CD4-positive, alpha-beta T cell treated with Interleukin-4 for 4 hours (primary cell): ENCODE measurements at places on chromosomes 11 and 22.

DNA sequence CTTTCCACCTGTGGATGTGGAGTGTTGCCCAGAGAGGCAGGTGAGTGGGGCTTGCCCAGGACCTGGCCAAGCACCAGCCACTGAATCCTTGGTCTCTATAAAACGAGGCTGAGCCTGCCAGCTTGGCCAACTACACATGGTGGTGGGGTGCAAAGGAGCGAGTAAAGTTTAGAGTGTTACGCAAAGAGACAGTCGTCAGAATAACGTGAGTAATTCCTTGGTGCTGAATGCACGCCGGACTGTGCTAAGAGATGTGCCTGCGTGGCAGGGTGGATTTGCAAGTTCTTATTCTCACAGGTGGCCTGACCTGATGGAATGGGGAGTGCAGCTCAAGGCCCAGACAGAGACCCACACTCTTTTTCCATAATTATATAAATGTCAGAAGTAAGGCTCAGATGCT, 88.6 kb upstream of the B3GAT1 start:
- no peak for DNase-seq

- DNase-seq: no peak
These were observed 22.9 kb downstream of the TUB start for GRCh38 chr11:8103909-8104308.

DNA sequence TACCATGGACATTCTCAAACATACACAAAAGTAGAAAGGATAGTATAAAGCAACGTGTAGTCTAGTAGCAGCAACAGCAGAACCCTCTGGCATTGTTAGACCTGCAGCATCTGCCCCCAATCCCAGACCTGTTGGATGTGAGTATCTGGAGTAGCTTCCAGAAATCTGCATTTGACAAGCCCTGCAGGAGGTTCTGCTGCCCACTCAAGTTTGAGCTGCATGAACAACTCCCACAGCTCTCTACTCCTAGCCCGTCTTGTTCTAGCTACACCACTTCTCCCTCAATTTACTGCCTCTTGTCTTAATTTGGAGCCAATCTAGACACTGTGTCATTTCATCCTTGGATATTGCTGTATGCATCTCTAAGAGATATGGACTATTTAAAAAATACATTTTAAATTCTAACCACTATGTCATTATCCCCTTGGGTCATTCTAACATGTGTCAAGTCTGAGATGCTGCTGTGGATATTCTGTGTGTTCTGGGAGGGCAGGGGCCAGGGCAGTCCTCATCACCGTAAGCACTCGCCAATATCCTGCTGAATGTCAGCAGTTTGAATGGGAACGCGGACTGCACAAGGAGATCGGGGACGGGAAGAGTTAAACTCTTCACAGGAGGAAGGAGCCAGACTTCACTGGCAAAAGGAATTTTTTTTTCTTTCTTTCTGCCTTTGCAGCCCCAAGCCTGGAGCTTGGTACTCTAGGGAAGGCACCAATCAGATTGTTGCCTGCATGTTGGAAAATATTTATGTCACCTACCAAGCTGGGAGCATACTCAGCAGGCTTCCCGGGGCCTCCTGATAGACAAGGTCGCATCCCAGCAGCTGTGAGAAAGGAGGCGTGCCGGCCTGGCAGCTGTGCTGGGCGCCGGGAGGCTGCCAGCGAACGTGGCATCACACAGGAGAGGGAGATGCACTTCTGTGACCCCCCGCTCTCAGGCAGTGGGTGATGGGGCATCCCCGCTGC, 429.0 kb downstream of the MIAT start:
- no peak for DNase-seq

DNA sequence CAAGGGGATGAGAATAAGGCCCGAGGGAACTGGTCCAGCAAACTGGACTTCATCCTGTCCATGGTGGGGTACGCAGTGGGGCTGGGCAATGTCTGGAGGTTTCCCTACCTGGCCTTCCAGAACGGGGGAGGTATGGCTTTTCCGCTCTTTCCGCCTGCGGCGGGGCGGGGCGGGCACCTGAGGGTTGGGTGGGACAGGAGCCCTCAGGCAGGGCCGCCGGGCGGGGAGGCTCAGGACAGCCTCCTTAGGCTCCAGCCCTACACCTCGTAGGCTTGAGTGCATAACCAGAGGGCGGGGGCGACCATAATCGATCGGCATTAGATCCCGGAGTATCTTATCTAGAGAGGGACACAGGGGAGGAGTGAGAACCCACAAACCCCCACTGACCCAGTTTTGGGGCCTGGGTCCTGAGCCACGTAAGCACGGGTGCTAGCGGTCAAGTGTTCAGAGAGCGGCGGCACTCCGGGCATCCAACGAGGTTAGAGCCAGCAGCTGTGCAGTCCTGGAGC, 4.9 kb downstream of the SLC6A5 start:
- no peak for DNase-seq

DNA sequence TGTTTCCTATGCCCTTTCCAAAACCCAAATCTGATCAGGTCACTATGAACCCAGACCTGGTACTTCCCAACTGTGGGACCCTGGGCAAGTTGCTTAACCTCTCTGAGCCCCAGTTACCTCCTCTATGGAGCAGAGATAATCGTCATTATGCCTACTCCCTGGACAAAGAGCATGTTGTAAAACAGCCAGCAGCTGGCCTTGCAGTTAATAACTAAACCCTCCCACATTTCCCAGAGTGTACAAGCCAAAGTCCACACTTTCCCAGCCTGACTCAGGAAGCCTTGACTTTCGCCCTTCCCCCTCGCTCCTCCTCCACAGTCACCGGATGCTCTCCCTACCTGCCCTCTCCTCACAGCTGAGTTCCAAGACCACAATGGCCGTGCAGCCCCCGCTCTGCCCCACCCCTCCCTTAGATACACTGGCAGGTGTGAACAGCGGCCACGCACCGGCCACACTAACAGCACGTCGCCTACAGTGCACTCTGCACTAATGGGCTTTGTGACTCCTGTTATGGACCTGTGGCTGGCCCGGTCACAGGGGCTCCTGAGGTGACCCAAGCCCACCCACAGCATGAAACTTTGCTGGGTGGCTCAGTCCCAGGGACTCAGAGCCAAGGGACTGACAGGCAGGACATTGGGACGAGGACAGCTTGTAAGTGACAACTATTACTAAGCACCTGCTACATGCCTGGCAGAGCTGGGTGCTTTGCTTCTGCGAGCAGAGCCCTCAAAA, 15.6 kb upstream of the MFNG start:
- DNase-seq: no peak

DNA sequence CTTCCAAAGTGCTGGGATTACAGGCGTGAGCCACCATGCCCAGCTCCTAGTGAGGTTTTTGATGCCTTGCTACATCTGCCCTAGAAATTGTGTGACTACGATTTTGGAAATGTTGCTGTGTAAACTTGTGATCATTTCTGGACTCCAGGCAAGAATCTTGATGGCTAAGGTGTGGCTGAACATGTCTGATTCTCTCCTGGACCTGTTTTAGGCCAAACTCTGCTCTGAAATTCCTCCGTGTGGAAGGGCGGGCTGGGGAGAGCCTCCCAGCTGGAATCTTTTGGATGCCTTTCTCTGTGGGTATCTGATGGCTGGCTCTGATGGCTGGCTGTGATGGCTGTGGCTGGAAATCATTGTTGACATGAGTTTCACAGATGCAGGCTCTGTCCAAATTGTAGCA, 8.2 kb downstream of the PNPLA3 start:
- DNase-seq: no peak

GRCh38 chr11:120078397-120078796, 59.5 kb downstream of the TRIM29 start:
- DNase-seq: no peak

- no peak for DNase-seq
These were observed 214.1 kb downstream of the BLID start for GRCh38 chr11:121901886-121902285.

DNA sequence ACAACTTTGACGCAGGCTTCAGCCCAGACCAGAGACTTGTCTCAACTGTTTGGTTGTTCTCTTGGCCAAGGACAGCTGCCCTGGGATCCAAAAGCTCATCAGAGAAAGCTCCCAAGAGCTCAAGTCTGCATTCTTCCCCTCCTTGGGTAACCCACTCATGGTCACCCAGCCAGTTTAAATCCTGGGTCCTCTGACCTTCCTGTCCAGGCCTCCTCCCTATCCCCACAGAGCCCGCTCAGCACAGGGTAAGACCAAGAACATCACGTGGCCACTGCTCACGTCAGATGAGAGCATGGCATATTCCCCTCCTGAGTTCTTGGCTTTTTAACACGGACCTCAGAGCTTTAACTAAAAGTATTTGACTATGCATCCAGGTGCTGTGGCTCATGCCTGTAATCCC, 25.8 kb downstream of the TSKU start:
- no peak for DNase-seq

DNA sequence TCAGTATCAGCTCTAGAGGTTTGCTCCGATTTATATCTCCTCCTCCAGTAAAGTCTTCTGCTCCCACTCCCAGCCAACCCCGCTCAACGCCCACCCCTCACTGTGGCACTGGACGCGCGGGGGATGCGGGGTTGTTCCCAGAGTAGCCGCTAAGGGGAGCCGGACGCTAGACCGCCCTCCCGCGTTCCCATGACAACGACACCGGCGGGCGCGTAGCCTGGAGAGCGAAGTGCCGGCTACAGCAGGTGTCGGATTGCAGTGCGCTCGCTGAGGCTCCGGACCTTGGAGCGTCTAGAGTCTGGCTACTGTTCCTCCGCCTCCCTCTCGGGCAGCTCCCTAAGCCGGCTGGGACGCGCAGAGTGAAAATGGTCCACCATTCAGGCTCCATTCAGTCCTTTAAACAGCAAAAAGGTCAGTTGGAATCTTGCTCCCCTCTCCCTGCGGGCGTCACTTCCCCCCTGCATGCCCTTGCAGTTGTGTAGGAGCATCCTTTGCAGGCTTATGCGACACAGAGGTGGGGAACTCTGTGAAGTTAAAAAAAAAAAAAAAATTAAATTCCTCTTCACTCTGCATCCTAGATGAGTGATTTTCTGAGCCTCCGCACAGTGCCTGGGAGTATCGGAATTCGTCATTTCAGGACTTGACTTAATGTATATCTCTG, at the start of gene ANO3:
Gene ANO3, plus strand, starts transcription at position 220 of the 661 bp plus-strand sequence. Its CDS starts 146 bp downstream, at position 366.
- DNase-seq: no peak

DNA sequence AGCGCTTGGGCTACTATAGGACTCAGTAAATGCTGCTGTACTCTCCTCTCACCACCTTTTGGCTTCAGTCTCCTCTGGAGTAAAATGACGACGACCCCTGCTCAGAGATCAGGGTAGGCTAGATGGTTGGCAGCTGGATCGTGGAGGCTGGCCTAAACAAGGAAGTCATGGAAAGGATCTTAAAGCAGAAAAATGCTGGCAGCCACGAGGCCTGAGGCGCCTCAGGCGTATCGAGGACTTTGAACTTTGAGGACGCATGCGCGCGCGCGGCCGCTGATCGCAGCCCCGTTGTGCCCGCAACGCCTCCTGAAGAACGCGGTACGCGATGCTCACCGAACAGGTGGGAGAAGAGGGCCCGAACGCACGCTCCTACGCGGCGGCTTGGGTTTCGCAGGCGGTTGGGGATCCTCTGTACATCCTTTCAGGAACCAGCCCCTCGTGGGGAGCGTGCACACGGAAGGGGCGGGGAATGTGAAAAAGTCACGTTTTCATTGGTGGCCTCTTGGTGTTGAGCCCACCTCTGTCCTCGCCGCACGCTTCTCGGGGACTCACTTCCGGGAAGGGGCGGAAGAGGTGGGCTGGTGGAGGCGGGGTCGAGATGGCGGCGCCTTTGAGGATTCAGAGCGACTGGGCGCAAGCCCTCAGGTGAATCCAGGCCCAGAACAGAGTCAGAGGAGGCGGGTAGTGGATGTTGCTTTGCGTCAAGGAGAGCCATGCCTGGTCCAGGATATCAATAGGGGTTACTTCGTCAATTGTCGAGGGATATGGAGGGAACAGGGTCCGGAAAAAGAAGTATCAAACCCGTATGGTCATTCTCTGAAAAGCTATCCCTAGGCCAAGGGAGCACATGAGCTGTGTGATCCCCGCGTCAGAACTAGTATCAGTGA, at the start of the genes COA4 and PAAF1:
Gene COA4, minus strand, starts transcription at position 423 of the 887 bp plus-strand sequence. CDS start 3,468 bp downstream, outside the sequence.
Gene PAAF1, plus strand, starts transcription at position 576 of the 887 bp plus-strand sequence. Its CDS starts 23 bp downstream, at position 599.
- DNase-seq: peak; percentile 94

DNA sequence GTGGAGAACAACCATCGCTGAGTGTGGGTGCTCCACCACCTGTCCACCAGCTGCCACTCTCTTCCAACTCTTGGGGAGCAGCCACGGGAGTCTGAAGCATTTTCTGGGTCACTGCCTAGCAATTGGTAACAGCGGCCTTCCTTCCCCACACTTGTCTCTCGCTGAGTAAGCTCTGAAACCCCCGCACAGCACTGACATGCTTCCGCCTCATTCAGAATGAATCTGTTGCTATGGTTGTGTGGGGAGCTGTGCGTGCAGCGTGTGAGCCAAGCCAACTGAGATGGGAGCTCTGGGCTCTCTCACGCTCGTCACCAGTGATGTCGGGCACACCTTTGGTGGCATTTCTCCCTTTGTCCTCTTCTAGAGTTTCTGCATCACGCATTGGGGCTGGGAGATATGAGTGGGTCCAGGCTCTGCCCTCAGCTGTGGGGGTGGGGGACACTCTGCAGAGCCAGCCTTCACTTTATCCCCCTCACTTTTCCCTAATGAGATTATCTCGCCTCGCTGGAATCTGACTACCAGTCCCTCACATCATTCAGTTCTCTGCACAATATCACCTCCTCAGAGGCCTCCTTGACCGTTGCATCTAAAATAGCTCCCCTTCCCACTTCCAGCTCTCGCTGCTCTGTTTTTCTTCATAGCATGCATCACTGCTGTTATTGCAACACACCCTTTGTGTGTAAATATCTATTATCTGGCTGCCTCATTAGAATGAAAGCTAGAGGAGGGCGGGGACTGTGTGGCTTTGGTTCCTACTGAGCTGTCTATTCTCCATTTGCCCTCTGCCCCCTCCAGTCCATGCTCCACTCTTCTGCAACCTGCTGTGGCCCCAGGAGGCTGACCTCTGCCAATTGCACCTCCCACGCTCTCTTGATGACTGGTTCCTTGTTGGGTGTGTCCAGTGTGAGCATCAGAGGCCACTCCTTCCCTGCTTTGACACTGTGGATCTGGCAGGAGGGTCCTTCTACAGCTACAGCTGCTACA, 569.9 kb upstream of the CADM1 start:
- DNase-seq: no peak

DNA sequence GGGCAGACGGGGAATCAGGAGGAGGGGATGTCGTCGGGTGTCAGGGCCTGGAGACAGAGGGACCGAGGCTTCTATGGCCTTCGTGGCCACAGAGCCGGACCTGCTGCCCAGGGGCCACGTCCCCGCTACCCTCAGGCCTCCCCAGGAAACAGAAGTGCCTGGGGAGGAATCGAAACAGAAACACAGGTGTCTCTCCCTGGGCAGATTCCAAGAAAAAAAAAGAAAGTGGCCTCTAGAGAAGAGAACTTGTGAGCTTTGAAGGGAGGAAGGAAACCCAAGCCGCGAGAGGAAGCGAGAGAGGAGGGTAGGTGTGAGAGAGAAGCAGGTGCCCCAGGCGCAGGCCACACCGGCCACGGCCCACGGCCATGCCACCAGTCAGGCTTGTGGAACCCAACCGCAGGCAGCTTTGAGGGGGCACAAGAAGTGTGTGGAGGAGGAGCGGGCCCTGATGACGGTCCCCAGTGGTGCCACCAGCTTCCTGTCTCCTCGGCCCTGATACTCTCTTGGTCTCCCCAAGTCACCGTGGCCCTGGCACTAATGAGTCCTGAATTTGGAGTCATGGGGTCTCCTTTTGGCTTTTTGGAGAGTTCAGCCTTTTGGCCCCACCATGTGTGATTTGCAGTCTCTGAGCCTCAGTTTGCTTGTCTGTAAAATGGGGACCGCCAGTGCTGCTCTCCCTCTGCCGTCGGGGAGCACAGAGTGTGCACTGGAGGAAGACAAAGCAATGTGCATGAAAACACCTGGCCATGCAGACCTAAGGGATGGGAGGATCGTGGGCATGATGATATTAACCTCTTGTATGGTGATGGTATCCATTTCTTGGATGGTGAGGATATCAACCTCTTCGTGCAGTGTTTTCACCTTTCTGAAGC, 25.2 kb downstream of the LIF start:
- peak; percentile 57 for DNase-seq
